ENCODE measurements at places on chromosomes 7 and 10. TPM values are rescaled to one million over a fixed set of nuclear protein-coding genes. Genes with fewer than 3 reads are reported as not detected.

DNA sequence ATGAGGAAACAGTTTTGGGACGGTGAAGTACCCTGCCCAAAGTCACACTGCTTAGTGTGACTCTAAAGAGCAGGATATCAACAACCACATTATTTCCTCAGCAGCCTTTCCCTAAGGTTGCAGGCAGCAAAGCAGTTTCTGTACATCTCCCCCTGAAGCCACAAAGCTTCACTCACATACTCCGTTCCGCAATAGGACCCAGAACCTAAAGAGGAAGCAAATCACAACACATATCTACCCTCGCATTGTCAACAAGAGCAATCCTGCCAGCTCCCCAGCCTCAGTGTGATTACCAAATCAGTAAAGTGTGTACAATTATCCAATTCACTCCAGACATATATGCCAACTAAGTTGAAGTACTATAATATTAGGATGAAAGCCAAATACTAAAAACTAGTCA, 30.8 kb downstream of the VAX1 start:
- no peak for DNase-seq

Gene EIF5AL1
- 1.6 TPM for total RNA-seq

Gene C7orf57
- 0.47 TPM for total RNA-seq

DNA sequence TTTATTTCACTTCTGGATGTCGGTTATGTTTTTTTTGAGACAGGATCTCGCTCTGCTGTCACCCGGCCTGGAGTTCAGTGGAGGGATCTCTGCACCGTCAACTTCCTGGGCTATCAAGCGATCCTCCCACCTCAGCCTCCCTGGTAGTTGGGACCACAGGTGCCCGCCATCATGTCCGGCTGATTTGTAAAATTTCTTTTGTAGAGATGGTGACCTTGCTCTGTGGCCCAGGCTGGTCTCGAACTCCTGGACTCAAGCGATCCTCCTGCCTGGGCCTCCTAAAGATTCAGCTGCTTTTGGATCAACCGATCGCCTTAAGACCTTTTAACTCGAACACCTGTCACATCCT, 606 bp upstream of the RABGEF1 start:
- no peak for DNase-seq

DNA sequence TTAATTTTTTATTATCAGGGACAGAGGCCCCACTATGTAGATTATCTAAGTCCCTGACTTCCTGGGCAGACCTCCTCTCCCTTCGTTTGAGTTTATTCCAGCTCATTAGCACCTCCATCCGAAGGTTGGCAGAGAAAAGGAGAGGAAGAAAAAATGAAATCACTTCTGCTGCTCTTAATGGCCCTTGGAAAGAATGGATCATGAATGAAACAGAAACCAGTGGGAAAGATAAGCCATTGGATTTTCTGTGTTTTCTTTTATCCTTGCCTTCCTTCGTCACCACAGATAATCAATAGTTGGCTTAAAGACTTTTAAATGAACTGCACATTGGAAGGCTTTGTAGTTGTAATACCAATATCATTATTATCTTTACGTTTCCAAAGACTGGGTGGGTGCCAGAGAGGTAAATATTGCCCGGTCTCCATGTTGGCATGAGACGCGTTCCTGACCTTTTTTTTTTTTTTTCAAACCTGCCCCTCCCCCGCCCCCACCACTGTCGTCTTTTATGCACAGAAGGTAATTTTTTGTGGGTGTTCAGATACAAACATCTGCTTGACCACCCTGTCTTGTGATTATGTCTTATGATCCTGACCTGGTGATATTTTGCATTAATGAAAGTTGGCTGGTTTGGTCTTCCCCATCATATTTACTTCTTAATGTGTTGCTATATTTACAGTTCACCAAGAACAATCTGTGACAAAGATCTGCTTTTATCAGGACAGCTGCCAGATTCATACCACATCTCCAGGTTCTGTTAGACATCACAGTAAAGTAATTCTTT, 116.8 kb downstream of the ARID5B start:
- no peak for DNase-seq

GRCh38 chr7:94444813-94445212, 50.1 kb downstream of the COL1A2 start:
- no peak for DNase-seq

- no peak for DNase-seq
Observed at GRCh38 chr10:96495544-96495943, 18.2 kb downstream of the TLL2 start.

GRCh38 chr7:129514683-129515082, 12.4 kb downstream of the SMKR1 start:
- DNase-seq: no peak

DNA sequence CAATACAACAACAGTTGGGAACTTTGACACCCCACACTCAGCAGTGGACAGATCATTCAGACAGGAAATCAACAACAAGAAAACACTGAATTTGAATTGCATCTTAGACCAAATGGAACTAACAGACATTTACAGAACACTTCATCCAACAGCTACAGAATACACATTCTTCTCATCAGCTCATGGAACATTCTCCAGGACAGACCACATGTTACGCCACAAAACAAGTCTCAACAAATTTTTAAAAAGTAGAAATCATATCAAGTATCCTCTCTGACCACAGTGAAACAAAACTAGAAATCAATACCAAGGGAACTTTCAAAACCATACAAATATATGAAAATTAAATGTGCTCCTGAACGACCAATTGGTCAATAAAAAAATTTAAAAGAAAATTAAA, 212.3 kb downstream of the DNAJC1 start:
- DNase-seq: no peak

Gene PPP1R17
- not detected for total RNA-seq

DNA sequence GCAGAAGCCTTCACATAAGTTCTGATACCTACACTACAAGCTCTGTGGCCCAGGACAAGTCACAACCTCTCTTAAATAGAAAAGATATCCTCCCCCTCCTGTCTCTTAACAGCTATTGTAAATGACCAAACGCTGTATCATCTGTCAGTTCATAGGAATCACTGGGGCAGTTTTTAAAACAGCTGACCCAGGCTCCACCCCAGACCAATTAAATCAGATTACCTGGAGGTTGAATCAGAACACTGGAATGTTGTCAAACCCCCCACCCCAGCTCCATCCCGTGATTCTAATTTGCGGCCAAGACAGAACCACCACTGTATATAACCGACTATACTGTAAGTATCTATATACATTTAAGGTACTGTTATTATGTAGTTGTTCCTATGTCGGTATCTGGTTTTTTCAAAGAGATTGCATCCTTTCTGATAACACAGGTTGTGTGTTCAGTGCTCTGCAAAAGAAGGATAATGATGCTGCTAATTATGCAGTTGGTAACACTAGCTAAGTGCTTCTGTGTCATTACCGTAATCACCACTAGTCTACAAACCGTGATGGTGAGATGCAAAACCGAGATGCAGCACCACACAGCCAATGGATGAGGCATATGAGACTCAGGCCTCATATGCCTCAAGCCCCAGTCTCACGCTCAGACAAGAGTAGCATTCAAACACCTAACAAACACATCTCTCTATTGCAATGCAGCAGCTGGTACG, 47.4 kb downstream of the TNS3 start:
- peak; percentile 48 for DNase-seq

GRCh38 chr10:79979976-79980687, 31.2 kb upstream of the SFTPD start:
- peak; percentile 76 for DNase-seq

DNA sequence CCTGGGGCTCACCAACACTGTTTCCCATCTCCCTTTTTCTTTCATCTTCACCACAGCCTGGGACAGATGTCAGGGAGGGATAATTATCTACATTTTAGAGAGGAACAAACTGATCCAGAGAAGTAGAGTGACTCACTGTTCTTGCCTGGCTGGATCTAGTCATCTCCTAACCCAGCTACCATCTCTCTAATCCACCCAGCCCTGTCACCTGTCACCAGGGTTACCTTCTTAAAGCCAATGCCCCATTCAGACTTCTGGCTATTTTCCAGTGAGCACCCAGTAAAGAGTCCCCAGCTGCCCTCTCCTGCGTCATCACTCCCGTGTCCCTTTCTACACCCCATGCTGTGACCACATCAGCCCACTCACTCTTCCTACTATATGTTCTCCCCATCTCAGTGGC, 68.4 kb upstream of the DUSP5 start:
- DNase-seq: no peak

- peak; percentile 6 for DNase-seq
Observed at GRCh38 chr10:44354771-44355170, 30.1 kb downstream of the CXCL12 start.

DNA sequence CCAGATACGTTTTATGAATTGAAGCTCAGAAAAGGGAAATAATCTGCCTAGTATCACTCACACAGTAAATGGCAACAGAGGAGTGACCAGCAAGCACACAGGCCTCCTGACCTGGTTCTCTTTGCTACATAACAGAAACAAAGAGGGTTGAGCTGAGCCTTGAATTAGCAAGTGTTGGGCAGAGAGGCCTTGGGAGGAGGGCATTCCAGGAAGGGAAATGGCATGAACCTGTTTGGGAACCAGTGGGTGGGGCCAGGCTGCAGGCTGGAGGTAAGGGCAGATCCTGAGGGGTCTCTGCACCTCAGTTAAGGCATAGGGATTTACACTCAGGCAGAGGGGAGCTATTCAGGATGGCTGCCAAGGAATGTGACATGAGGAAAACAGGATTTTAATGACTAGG, 24.8 kb upstream of the CYCS start:
- no peak for DNase-seq

Gene MYPN
- total RNA-seq: 0.06 TPM

DNA sequence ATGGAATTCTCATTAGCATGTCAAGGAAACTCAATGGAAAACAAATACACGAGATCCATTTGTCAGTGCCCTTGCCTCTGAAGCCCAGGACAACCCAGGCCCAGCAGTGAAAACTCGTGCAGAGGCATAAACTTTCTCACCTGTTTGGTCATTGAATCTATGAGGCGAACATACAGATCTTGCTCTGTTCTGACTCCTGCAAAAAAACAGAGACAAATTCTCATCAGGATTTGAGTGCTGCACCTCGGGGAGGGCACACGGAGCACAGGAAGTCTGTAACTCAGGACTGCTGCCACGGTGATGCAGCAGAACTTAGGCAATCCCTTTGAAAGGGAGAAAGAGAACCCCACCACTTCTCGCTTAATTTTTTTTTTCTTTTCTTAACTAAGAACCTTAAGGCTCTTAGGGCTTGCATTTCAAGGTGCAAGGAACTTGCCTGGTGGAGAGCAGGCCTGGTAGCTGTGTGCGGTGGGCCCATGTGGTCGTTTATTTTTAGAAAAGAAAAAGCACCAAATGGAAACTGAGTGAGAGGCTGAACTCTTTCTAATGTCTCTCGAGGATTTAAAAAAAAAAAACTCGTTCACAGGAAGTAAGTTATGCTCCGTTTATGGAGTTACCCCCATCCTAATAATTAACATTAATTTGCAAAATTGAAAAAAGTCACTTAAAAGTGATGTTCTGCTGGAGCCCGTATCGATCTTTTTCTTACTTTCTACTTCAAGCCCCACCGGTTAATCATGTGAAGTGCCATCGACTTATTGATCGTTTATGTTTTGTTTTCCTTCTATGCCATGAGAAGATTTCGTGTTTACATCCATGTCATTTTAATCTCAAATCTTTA, 1.8 kb downstream of the EBF3 start:
- no peak for DNase-seq

DNA sequence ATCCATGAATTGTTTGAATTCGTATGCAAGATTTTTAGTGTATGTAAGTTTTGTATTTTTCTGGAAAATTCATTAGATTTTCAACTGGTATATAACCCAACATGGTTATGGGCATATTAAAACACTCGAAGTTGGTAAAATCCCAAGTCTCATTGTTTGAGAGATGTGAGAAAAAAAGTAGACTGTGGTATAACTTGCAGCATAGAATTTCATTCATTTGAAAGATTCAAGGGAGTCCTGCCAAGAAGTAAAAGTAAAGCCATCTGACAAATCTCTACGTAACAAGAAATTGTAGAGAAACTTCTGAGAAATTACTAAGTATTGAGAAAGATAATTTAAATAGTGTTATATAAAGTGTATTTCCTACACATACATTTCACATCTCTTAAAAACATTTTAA, 40.2 kb downstream of the SEMA3E start:
- DNase-seq: no peak

- DNase-seq: no peak
Observed at GRCh38 chr7:132498319-132498718, 78.0 kb downstream of the PLXNA4 start.

DNA sequence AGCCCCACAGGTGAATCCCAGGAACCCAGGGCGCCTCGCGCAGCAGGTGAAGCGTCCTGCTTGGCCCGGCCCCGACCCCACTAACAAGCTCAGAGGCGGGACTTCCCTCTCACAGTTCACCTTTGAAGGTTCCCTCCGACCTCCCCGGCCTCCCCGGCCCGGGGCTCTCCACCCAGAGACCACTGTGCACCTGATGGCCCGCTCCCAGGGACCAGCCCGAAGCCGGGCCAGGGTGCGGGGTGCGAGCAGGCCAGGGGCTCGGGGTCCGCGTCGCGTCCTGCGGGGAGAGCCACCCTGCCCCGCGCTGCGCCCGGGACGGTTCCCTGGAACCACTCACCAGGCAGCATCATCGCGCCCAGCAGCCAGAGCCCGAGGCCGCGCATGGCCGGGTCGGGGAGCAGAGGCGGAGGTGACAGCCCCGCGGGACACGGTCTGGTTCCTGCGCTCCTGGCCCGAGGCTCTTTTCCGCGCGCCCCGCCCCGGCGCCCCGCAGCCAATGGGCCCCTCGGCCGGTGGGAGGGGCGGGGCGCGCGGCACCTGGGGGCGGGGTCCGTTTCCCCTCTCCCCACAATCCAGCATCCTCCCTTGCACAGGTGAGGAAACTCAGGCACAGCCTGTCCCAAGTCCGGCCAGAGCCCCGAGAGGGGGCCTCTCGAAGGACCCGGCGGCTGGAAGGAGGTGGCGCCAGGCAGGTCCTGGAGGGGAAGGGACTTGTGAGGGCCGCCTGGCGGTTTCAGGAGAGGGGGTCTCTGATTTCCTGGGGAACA, at the start of gene ADAM8:
ADAM8 (minus strand) TSS at position 434 of the 767 bp plus-strand sequence; CDS start at position 383, 51 bp downstream.
- no peak for DNase-seq

DNA sequence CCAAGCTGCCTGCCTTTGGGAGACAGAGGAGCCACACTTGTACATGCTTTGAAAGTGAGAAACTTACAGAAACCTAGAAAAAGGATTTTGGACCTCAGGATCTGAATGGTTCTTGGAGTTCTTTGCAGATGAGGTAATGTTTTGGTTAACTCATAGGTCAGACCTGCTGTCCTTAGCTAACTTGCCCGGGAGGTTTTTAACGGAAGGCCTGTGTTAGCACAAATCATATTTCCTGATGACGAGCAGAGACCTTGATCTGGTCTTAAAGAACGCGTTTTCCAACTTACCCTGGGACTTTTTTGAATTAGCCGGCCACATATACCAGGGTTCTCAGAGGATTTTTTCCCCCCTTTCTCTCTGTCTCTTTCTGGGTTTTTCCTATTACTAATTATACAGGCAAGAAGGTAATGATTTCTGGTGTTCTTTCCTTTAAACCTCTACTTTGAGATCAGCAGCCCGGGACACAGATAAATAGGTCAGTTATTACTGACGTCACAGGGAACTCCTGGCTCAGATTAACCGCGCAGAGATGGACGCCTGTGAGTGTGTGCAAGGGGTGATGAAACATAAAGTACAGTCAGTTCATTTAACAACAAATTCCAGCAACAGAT, 101.7 kb upstream of the KLF6 start:
- peak; percentile 13 for DNase-seq
